Temporal lobe (tissue), 4 donors: ENCODE measurements at places on chromosomes 12 and 14. TPM values are rescaled to one million over a fixed set of nuclear protein-coding genes. Genes with fewer than 3 reads are reported as not detected.

The LRRC43 gene
- 0.98 TPM for total RNA-seq

The FZD10 gene
- 0.49 TPM for total RNA-seq

The BATF gene
- not detected for total RNA-seq

The SAMD15 gene
- total RNA-seq = 5.2 TPM

The RNASE3 gene
- total RNA-seq = not detected

The CD9 gene
- total RNA-seq = 22.1 TPM
